ENCODE measurements at places on chromosomes 3 and 15. TPM values are rescaled to one million over a fixed set of nuclear protein-coding genes. Genes with fewer than 3 reads are reported as not detected.

RHOV gene
- 6.3 TPM for total RNA-seq

CCR1 gene
- total RNA-seq = 3.0 TPM

RBPMS2 gene
- total RNA-seq = 0.26 TPM

ALDH1A2 gene
- total RNA-seq = 2.1 TPM

GOLGA6A gene
- total RNA-seq = not detected

TM4SF1 gene
- total RNA-seq = 104 TPM

ZMYND10 gene
- 1.3 TPM for total RNA-seq

NCK1 gene
- total RNA-seq = 19.4 TPM

AHSG gene
- not detected for total RNA-seq

ITIH1 gene
- total RNA-seq = 4.4 TPM

ZNF197 gene
- total RNA-seq = 10.9 TPM

TRAT1 gene
- total RNA-seq = not detected

RTP1 gene
- not detected for total RNA-seq

NEK10 gene
- total RNA-seq = 0.33 TPM

CKMT1B gene
- total RNA-seq = 5.9 TPM

WDR76 gene
- 6.9 TPM for total RNA-seq
